ENCODE measurements at places on chromosomes 7 and 10.
A peak's percentile ranks its signal among the peaks of the same experiment; 100 is the strongest.

- no peak for DNase-seq
Measured at GRCh38 chr7:97973206-97973658, 16.8 kb downstream of the OCM2 start.

DNA sequence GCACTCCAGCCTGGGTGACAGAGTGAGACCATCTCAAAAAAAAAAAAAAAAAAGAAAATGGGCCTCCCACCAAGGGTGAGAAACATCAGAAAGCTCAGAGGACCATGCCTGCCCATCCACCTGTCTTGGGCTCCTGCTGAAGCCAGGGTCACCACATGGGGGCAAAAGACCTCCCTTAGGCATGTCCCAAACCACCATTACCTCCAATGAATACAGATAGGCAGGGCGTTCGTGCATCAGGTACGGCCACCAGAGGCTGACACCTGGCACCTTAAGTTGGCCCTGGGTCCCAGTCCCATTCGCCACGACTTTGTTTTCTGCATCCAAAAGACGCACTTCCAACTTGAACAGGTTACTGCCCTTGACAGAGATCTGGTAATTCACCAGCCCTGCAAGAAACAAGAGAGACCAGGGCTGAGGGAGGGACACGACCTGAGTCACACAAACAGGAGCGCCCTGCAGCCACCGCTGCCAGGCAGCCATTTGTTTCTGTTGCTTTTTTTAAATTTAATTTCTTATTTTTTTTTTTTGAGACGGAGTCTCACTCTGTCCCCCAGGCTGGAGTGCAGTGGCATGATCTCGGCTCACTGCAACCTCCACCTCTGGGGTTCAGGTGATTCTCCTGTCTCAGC lies 6.1 kb downstream of the GUSB start:
- no peak for DNase-seq

DNA sequence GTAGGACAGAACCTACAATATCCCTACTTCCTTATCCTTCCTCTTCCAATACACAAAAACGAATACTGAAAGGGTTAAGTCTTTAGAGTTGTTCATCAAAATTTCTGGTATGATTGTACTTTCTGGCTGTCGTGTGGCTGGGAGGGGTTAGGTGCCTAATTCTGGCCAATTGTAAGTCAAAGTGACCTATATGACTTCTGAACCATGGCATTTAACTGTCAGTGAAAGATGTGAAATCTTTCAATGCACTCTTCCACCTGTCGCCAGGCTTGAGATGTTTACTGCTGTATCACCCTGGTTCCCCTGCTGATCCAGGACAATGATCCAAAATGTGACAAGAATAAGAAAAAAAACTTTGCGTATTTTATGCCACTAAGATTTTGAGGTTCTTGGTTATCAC lies 20.8 kb downstream of the EPC1 start:
- DNase-seq = no peak

- no peak for DNase-seq
Measured at GRCh38 chr10:99929360-99929759, 80.4 kb downstream of the DNMBP start.

- DNase-seq = no peak
Measured at GRCh38 chr7:85133006-85133405, 53.9 kb downstream of the SEMA3D start.

GRCh38 chr10:115866691-115867090 lies 406.3 kb downstream of the GFRA1 start:
- no peak for DNase-seq

DNA sequence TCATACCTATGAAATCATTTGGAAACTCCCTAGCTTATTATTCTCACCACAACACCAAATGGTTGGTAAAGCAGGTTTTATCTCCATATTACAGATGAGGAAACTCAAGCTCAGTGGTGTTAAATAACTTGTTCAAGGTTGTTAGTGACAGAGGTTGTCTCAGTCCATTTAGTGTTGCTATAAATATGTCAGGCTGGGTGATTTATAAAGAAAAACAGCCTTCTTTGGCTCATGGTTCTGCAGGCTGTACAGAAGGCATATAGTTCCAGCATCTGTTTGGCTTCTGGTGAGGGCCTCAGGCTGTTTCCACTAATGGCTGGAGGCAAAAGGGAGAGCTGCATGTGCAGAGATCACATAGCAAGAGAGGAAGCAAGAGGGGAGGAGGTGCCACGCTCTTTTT lies 96.6 kb downstream of the ZNF438 start:
- DNase-seq = no peak

DNA sequence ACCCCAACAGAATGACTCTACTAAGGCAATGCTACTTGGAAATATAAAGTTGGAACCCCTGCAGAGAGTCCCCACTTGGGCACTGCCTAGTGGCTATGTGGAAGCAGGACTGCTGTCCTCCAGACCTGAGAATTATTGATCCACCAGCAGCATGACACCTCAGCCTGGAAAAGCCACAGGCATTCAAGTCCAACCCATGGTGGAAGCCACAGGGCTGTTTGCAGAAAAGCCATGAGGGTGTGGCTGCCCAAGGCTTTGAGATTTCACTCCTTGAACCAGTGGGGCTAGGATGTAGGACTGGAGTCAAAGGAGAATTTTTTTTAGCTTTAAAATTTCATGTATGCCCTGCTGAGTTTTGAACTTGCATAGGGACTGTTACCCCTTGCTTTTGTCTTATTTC lies 13.6 kb upstream of the GHRHR start:
- DNase-seq = no peak

DNA sequence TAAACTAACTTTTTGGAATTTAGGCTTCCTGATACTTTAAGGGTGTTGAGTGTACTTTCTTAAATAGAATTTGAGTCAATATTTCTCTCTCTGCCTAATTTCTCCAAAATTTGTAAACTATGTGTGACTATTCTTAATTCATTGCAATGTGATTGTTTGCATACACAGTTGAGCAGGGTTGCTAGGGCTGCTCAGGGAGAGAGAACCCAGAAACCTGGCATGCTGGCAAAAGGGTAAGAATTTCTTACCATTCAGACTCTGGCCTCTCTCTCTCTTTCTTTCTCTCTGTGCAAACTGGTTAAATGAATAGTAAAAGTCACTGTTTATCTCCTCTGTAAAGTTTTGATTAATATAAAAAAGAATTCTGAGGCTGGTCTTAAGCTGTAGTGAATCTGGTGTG lies 51.0 kb upstream of the NAMPT start:
- DNase-seq = no peak

DNA sequence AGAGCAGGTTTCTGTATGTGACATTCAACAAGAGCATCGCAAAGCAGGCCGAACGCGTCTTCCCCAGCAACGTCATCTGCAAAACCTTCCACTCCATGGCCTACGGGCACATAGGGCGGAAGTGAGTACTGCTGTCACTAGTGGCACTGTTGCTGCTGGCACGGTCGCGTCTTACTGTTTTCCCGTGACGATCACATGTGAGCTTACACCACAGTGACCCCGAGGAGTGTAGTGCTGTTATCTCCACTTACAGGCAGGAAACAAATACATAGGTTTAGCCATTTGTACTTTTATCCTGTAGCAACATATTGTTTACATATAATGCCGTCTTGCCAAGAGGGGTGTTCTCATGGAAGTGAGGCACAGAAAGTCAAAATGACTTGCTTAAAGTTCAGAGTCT lies 25.4 kb downstream of the FBH1 start:
- no peak for DNase-seq

- no peak for DNase-seq
Measured at GRCh38 chr7:99525713-99526440, 21.4 kb downstream of the ZKSCAN5 start.

- peak; percentile 72 for DNase-seq
Measured at GRCh38 chr10:69492091-69492745, 41.0 kb downstream of the TSPAN15 start.

- DNase-seq = no peak
Measured at GRCh38 chr10:94963901-94964300, 25.4 kb downstream of the CYP2C9 start.

GRCh38 chr10:118944959-118945633 lies 84.4 kb upstream of the NANOS1 start:
- no peak for DNase-seq

DNA sequence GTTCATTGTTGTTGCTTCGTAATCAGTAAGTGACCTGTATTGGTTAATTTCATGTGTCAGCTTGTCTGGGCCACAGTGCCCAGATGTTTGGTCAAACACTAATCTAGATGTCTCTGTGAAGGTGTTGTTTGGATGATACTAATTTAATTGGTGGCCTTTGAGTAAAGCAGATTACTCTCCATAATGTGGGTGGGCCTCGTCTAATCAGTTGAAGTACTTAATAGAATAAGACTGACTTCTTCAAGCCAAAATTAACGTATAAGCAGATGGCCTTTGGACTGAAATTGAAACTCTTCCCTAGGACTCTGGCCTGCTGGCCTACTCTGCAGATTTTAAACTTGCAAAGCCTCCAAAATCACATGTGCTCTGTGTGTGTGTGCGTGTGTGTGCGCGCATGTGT lies 245.7 kb downstream of the GFRA1 start:
- no peak for DNase-seq

GRCh38 chr7:134723892-134724291 lies 55.5 kb upstream of the CALD1 start:
- no peak for DNase-seq

- no peak for DNase-seq
Measured at GRCh38 chr7:70303780-70304179, 705.5 kb downstream of the AUTS2 start.

- DNase-seq = no peak
Measured at GRCh38 chr10:50561266-50561665, 62.5 kb downstream of the SGMS1 start.

GRCh38 chr10:56745490-56745889 lies 384.4 kb upstream of the ZWINT start:
- no peak for DNase-seq

DNA sequence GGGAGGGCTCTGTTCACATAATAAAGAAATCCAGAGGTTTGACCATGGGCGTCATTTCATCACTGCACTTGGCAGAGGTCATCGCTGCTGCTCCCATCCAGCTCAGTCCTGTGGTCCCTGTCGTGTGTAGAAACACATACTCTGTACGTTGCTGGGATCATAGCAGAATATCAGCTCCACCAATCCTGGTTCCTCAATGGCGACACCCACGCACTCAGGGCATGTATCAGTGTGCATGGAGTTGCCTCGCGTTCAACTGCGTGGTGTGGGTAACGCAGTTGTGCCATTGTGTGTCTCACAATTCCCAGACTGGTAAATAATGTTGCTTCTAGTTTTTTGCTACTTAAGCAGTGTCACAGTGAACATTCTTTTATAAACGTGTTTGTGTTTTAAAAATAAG lies 111.1 kb downstream of the LHPP start:
- DNase-seq = no peak

GRCh38 chr10:111146025-111146640 lies 69.3 kb downstream of the ADRA2A start:
- DNase-seq = no peak

GRCh38 chr10:30062582-30062981 lies 3.2 kb upstream of the JCAD start:
- no peak for DNase-seq

GRCh38 chr10:62587011-62587410 lies 212.8 kb downstream of the ZNF365 start:
- DNase-seq = no peak

DNA sequence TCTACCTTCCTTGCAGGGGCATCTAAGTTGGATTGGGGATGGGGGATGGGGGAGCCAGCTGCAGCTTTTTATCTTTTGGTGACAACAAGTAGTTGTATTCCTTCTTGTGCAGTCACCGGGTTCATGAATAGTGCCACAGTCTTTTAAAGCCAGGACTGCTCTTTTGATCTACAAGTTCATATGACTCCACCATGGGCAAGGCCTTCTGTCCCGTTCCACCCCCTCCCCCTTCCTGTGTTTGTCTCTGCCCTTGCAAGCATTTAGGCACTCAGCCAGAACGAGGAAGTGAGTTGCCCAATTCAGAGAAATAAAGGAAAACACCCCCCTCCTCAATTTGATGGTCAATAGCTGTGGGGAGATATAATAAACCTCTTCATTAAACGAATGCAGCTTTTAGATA lies 44.8 kb upstream of the EGR2 start:
- no peak for DNase-seq

GRCh38 chr7:49279891-49280290 lies 355.5 kb downstream of the CDC14C start:
- DNase-seq = no peak

GRCh38 chr7:142795339-142795863 lies 24.6 kb downstream of the PRSS2 start:
- no peak for DNase-seq

GRCh38 chr7:141427134-141427533 lies 124.1 kb upstream of the AGK start:
- no peak for DNase-seq
